Activated CD8-positive, alpha-beta memory T cell treated with anti-CD3 and anti-CD28 coated beads for 1 hour (primary cell): ENCODE measurements at places on chromosomes 6 and 20.

GRCh38 chr6:132087391-132087790 lies 136.2 kb upstream of the CCN2 start:
- no peak for DNase-seq

DNA sequence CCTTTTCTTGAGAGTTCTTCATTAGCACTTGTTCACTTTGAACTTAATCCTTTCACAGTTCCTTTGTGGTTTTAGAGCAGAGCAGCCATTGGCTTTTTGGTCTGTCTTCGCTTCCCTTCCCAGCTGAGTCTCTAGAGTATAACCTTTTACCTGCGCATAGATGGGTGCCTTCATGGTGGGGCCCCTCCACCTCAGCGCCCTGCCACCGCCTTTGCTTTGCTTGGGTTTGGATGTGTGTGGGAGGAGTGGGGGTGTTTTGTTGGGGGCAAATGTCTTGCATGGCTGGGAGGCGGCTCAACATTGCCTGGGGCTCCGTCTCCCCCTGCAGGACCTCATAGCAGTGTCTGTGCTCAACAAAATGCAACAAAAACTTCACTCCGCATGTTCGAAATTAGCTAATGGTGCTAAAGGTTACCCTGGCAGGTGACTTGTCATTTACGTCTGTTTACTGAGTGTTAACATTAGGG lies 11.9 kb downstream of the PYGB start:
- DNase-seq, result no peak

DNA sequence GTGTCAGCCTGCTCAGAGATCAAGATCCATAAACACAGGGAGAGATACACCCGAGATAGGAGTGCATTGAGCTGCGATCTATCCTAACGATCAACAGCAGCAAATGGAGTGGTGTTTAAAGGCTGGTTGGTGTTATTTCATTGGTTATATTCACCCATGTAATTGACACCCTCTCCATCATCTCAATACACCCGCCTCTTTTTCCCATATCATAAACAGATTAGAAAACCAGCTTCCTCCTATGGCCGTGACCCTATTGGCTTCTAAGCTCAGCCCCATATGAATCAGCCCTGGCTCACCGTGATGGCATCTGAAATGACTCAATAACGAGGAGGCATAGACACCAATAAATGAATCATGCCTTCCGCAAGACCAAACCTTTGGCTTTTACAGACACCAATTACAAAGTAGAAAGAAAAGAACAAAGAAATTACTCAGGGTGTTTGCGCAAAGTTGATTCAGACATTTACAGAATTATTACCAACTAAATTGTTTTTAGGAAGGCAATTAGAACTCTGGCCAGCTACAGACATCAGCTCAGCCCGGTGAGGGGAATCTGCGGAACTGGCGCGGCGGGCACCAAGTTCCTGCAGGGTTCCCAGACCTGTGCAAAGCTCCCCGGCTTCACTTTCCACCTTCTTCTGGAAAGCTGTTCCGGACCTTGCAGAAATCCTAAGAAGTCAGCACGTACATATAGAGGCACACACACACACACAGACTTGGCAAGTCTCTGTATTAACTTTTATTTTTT lies 11.5 kb downstream of the PMEPA1 start:
- DNase-seq, result no peak

DNA sequence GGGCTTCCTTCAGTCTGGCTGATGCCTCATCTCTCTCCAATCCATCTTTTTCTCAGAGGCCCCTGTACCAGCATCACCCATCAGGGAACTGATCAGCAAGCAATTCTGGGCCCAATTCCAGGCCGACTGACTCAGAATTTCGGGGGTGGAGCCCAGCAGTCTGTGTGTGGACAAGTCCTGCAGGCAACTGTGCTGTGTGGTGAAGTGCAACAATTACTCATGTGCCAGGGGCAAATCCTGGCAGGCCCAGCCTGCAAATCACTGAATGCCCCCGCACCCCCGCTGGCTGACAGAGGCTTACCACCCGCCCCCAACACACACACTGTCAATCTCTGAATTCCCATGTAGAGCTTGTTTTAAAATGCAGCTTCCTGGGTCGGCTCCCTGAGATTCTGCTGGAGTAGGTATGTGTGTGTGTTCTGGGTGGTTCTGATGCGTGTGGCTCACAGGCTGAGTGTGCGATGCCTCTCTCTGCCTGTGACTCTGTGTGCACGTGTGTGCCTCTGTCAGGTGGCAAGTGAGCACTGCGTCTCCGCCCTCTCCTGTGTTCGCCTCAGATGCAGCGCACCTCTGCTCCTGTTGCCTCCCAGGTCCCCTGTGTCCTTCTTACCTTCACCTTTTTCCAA lies 45.4 kb downstream of the SSR1 start:
- no peak for DNase-seq

DNA sequence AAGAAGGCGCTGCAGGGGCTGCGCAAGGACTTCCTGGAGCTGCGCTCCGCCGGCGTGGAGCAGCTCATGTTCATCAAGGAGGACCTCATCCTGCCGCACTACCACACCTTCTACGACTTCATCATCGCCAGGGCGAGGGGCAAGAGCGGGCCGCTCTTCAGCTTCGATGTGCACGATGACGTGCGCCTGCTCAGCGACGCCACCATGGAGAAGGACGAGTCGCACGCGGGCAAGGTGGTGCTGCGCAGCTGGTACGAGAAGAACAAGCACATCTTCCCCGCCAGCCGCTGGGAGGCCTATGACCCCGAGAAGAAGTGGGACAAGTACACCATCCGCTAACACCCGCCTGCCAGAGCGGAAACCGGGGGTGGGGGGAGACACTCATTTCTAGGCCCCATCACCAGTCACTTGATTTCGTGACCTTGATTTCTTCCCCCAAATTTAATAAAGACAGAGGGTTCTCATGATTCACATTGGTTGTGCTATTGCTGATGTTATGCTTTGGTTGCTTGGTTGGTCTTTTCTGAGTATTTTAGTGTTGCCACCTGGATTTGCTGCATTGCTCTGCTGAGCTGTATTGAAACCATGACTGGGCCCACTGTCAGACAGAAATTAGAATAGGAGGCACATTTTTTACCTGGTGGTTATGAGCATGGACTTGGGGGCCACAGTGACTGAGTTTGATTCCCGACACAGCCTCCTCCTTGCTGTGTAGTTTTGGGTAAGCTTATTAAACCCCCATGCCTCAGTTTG lies 1.5 kb downstream of the FAM50B start:
- no peak for DNase-seq

DNA sequence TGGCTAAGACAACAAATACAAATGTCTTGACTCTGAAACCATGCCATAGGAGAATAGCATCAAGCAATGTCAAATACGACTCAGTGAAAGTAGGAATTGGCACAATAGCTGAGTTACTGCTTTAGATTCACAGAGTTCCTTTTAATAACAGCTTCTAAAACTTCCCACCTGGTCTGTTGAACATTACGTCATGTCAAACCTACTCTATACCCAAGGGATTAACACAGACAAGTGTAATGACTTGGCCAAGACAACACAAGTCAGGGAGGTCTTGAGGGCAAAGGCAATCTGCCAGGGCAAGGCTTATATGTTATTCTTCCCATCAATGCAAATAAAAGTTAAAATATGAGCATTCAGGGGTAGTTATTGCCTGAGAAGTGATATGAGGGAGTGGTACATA lies 265.1 kb upstream of the PRDM1 start:
- DNase-seq, result no peak

GRCh38 chr20:46599227-46599987 lies 49.0 kb upstream of the OCSTAMP start:
- DNase-seq, result no peak

DNA sequence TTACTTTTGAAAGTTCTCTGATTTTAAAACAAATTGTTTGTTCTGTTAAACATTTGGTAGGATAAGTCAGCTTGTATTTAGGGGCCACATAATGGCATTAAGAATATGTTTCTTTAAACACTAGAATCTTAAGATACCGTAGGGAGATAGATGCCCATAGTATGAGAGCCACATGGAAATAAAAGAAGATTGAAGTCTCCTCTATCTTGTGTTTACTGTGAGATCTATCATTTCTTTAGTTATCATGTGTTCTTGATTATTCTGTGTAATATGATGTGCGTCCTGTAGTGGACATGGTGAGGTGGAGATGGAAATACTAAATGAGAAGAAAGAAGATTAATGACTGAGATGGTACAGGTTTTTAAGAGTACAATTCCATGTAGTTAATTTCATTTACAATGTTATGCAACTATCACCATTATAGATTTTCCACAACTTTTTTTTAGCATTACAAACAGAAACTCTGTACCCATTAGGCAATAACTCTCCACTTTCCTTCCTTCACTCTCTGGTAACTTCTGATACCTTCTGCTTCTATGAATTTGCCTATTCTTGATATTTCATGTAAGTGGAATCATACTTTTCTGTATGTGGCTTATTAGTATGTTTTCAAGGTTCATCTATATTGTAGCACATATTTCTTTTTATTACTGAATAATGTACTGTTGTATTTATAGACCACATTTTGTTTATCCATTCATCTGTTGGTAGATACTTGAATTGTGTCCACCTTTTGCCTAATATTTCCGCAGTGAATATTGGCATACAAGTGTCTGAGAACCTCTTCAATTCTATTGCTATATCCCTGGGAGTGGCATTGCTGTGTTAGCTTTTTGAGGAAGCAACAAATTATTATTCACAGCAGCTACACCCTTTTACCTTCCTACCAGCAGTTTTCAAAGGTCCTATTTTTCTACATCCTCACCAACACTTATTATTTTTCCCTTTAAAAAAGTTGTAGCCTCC lies 11.5 kb downstream of the RNF146 start:
- no peak for DNase-seq

DNA sequence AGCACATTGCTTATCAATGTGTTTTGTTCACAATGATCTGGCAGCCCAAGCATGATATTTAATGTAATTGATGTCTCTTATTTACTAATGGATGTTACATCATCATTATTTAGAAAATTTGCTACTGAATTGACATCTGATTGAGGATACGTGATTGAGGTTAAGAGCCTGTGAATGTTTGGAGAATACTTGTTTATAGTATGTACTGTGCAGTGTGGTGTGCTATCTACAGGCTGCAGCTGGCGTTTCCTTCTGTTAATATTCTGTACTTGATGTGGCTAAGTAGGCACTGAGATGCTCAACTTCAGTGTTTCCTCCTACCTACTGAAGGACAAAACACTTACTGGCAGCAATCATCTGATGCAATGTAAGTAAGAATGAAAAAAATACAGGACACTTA lies 709.6 kb upstream of the FLRT3 start:
- no peak for DNase-seq

DNA sequence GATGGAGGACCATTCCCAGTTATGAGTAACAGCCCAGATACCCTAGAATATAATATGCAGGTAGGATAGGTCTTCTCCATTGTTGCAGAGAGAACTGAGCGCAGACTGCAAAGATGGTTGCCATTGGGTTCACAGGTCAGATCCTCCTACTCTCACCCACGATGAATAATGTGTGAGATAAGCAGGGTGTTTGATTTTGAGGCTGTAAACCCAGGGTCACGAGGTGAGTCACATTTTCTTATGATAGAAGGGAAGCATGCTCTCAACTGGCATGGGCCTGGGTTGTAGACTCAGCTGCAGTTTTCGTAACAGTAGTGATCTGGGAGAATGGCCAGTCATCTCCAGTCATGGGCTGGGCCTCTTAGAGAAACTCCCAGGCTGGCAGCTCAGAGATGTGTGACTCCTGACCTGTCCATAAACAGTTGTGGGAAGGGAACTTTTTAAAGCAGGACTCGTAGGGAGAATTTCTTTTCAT lies 74.2 kb downstream of the CD164 start:
- no peak for DNase-seq
